ENCODE measurements at places on chromosomes 3 and 15.

DNA sequence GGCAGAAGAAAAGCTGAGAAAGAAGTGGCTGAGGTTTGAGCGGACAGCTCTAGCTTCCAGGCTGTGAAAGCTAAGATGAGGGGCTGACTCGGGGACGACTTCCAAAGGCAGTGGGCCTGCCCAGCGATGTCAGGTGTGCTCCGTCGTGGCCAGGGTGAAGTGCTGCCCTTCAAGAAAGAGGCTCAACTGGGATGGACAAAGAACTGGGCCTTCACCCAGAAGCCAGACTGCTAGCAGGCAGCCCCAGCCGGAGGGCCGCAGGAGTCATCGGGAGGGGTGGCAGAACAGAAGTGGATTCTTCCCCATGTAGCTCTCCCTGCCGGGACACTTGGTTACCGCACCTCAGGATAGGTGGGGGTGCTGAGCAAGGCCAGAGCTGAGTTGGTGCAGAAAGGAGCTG lies 13.1 kb upstream of the SEC13 start:
- no peak for DNase-seq

GRCh38 chr3:56763233-56763632 lies 38.5 kb downstream of the ARHGEF3 start:
- DNase-seq: no peak

DNA sequence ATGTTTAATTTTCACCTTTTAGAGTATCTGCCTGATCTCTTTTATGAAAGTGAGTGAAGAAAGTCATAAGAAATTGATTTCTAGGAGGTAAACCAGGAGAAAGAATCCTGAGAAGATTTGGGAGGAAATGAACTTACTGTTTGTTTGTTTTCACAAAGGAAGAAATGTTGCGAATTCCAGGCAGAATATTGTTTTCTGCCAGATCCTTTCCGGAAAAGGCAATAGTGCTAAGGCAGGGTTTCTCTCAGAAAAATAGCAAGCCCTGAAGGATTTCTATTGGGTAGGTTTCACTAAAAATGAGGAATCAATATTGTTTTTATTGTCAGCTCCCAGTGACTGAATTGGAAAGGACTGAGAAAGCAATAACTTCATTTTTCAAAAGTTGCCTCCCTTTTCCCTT lies 85.7 kb upstream of the TGFBR2 start:
- DNase-seq: peak; percentile 21

DNA sequence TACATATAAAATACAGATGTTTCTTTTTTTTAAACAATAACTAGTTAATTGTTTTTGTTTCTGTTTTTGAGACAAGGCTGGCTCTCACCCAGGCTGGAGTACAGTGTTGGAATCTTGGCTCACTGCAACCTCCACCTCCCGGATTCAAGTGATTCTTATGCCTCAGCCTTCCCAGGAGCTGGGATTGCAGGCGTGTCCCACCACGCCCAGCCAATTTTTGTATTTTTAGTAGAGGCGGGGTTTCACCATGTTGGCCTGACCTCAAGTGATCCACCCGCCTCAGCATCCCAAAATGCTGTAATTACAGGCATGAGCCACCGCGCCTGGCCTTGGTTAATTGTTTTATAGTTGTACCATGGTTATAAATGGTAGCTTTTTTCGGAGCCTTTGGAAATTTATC lies 72.3 kb downstream of the PIAS1 start:
- DNase-seq: peak; percentile 49

DNA sequence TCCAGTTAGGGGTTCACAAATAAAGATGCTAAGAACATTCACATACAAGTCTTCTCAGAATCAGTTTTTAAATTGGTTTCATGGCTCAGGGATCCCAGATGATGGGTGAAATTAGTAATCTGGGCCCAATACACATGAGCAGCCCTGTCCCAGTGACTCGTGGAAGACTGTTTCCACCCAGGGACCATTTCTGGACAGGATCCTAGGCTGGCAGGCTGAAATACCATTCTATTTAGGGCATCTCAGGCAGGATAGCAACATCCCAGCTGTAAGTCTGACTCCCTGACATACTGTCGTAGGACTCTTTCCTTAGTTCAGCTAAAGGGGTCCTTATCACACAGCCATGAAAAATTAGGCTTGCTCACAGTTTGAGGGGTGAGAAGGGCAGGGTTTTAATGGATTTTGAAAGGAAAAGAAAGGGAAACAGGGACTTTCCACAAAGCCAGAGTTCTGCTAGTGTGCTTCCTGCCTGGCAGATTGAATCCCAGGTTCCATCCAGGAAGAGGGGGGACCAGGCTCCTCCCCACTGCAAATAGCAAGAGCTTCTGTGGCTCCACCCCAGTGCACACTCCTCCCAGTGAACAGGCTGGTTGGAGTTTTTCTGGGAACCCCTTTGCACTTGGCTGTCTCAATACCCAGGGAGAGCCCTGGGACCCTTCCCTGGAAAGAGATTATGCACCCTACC lies 41.3 kb upstream of the LYZL4 start:
- DNase-seq: no peak

DNA sequence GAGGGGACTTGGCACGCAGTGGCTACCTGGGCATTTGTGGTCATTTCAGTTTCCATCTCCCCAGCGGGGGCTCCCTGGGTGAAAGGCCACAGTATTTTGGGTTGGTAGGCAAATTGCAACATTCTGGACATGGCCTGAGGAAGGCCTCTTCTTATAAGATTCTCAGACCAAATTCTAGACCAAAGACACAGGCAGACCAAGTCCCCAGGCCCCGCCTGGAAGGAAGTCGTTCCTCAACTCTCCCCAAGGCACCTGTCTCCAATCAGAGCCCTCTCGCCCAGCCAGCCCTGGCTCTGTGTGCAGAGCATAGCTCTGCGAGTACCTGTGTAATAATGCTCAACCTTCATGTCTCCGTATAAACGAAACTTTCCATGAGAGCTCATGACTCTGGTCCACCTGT lies 53.1 kb downstream of the GRIP2 start:
- no peak for DNase-seq

DNA sequence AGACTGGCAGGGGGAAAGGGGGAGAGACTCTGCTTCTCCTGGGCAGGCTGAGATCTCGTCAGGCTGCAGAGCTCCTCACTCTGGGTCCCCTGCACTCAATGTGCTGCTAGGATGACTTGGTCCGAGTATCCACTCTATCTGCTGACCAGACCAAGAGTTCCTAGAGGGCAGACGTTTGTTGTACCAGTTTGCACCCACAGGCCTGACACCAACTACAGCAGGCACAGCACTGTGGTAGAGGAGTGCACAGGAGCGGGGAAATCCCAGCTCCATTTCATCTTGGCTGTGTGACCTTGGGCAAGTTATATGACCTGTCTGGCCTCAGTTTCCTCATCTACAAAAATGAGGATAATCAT lies 29.0 kb downstream of the CCDC12 start:
- no peak for DNase-seq

DNA sequence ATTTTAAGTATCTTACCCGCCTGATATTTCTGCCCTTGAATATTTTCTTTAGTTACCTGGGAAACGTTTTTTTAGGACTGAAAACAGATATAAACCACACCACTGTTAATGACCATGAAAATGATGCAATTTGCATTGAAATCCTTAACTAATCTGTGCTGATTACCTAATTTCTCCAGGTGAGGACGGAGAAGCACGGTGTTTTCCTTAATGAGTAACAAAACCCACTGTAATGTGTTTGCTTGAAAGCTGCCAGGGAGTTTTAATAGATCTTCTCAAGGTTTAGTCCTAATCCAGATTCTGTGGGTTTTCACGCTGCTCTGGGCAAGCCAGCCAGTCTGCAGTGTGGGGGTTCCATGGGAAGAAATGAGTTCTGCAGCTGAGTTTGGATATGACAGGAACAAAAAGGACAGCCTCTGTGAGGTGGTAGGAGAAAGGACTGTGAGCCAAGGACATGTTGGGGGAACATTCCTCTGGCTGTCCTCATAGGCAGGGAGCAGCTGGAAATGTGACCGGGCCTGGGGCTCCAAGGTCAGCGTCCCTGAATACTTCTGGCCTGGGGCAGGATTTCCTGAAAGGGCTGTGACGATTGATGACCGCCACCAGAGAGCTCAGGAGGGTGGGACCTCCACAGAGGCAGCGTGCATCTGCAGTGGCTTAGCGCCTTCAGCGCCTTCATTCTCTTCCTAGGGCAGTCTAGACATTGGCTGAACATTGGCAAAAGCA lies 18.6 kb downstream of the THSD4 start:
- no peak for DNase-seq

- no peak for DNase-seq
Measured at GRCh38 chr15:48170981-48171380, 7.1 kb downstream of the MYEF2 start.

DNA sequence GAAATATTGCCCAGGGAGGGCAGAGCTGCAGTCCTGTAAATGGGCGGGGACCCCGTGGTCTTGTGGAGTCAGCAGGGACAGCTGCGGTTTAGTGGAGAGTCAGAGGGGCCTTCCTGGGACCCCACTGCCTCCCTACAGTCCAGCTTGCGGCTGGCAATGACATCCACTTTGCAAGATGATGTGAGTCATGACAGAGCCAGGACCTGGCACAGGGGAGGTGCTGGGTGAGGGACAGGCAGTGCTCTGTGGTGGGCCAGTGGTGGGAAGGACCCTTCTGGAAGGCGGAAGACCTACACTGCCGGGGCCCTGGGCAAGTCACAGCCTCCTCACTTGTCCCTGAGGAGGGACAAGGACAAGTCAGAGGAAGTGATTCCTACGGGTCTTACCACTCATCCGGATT lies 17.8 kb downstream of the APBA2 start:
- DNase-seq: no peak

DNA sequence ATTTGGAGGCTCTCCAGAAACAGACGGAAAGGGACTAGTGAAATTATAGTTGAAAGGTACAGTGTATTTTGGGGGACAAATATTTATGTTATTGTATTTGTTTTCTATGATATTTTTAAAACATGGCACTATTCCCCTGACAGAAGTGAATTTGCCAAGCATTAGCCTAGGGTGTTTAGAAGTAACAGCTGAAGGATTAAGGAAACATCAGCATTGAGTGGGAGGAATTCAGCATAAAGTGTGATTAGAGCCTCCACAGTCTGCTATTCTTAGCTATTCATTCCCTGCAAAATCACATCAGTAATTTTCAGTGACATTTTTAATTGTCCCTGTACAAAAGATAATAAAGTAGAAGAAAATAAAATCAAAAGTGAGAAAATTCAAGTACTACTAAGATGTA lies 231.4 kb downstream of the ROBO2 start:
- DNase-seq: no peak

GRCh38 chr15:40008061-40008765 lies 30.8 kb downstream of the SRP14 start:
- no peak for DNase-seq

- no peak for DNase-seq
Measured at GRCh38 chr3:150327678-150328653, 80.1 kb upstream of the TSC22D2 start.

GRCh38 chr3:58175187-58175436 lies 35.7 kb downstream of the DNASE1L3 start:
- no peak for DNase-seq

DNA sequence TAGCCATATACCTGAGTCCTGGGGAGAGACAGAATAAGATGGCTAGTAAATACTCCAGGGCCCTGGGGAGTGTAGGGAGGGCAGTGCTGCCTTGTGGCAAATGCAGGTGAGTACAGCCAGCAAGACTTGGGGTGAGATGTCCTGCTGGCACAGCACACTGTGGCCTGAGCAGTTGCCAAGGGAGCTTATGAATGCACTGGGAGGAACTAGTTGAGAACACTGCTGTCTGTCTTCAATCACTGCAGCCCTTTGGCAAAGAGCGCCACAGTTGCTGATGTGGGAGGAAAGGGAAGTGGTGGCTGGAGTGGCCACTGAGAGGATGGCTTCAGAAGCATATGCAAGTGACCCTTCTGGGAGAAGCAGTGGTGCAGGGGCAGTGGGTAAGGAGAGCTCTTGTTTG lies 264.6 kb downstream of the RORA start:
- DNase-seq: no peak

DNA sequence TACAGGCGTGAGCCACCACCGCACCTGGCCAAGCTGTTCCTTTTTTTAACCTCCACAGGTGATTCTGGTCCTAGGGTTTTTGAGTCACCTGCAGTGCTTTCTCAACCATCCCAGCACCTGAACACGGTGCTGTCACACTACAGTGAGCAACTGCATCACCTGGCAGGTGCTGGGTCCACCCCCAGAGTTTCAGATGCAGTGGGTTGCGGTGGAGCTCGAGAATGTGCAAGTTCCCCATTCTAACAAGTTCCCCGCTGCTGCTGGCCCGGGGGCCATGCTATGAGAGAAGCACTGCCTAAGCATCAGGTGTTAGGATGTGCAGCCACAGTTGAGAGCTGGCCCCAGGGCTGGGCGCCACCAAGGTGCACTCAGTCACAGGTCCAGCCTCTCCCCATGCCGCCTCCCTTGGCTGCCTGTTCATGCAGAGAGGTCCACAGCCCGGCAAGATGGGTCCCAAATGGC lies 18.0 kb downstream of the ISG20 start:
- DNase-seq: no peak

DNA sequence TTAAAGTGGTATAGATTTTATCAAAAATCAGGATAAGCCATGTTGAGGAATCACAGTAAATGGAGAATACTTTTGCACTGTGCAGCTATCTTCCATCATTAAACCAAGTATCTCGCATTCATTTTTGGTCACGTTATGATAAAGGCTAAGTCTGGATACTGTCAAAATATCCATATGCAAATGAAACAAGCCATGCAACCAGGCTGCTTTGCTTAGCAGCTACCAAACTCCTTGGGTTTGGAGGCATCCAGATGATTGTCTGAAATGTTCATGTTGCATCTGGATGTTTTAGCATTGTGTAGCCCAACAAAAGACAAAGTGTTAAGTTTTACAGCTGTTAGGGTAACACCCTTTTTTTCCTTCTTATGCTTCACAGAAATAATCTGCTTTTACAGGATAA lies 322.9 kb upstream of the MDFIC2 start:
- DNase-seq: no peak

GRCh38 chr15:37098468-37099318 lies 1.7 kb downstream of the MEIS2 start:
- peak; percentile 48 for DNase-seq

DNA sequence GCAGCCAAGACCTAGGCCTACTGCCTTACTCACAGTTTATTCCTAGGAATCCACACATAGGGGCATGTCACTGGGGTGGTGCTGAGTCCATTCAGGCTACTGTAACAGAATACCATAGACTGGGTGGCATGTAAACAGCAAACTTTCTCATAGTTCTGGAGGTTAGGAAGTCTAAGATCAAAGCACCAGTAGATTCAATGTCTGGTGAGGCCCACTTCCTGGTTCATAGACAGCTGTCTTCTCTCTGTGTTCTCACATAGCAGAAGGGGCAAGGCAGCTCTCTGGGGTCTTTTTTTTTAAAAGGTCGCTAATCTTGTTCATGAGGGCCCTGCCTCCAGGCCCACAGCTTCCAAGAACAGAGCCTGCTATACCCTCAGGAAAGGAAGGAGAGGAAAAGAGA lies 113.9 kb upstream of the MANF start:
- DNase-seq: no peak

DNA sequence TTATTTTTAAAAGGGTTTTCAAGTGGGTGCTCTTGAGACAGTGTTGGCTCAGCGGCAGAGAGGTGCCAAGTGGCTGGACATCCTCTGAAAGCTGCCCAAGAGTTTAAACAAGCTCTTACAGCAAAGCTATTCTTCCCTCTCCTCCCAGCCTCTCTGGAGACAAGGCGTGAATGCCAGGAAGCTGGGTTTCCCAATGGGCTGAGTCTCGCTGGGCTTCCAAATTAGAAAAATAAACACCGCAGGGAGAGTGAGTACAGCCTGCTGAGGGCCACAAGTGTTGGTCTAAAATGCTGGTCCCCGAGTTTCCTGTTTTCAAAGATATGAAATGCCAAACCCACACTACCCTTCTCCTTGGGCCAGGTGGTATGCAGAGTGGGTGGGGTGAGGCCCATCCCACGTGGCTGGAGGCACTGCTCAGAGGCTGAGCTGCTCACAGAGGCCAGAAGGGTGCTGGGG lies 36.4 kb downstream of the ZDHHC3 start:
- peak; percentile 8 for DNase-seq

GRCh38 chr15:40739854-40740253 lies 15.2 kb downstream of the RMDN3 start:
- no peak for DNase-seq
